RWPE2 (cell line): ENCODE measurements at places on chromosomes 6 and 20.
A peak's percentile ranks its signal among the peaks of the same experiment; 100 is the strongest.

- DNase-seq, result no peak
Measured at GRCh38 chr20:49281913-49282467, 4.1 kb upstream of the ZNFX1 start.

DNA sequence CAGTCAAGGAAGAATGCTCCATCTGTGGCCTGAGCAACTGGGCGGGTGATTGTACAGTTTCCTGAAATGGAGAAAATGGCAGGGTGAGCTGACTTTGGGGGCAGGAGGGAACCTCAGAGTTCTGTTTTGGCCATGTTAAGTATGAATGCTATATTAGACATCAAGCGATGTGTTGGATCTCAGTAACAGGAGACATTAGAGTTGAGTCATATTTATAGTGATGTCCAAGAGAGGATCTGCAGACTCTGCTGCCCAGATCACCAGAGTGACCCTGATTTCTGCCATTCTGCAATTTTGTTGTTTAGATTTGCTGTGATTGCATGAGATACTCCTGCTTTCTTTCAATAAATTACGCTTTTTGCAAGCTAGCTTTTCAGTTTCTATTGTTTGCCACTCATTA is 131.4 kb upstream of the ENPP5 start:
- DNase-seq, result no peak

DNA sequence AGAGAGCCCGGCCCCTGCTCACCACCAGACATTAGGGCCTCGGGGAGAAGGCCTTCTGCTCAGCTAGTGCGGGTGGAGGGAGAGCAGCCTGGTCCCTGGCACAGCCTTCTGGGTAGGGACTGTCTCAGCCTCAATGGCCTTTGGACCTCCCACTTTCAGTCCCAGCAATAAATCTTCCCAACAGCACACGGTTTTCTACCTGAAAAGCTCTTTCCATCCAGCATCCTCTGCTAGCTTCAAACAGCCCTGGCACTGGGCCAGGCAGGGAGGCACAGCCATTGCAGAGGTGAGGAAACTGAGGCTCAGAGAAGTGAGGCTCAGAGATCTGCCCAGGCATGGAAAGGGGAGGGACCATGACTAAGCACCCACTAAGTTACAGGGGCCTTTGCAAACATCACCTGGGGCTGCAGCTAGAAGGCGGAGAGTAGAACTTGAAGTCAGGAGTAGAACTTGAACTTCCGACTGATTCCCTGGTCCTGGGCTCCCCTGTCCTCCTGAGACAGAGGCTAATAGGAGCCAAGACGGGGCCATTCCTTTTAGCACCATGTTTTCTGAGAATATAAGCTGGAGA is 43.9 kb upstream of the NOL4L start:
- DNase-seq, result no peak

GRCh38 chr6:64383277-64383676 is 747.7 kb downstream of the PHF3 start:
- DNase-seq, result no peak

- DNase-seq, result no peak
Measured at GRCh38 chr6:145809785-145810184, 4.8 kb downstream of the FBXO30 start.

DNA sequence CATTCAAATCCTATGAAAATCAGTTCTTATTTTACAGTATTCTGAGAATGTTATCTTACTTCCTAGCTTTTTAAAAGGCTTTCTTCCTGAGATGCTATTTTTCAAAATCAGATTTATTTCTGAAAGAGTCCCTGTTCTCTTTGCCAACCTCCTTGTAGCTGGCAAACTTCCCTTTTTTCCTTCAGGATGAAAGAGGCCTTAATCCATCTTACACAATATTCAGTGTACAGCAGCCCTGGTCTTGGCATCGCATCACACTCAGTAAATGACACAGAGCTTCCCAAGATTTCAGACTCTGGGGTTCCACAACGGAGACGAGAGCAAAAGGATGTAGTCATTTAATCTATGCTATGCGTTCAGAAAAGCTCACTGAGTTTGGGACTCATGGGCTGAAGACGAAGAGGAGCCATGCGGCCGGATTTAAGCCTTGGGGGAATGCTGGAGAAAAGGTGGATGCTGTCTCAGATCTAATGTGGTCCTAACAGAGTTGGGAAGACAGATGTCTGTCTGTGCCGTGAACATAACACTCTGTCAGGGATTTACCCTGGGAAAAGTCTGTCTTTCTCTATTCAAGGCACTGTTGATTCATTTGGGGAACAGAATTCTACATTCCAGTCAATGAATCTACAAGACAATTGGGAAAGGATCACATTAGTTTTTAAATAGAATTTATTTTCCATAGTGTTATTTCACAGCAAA is 616.4 kb upstream of the AGPAT4 start:
- DNase-seq, result no peak

GRCh38 chr20:24422091-24422760 is 47.2 kb upstream of the SYNDIG1 start:
- DNase-seq, result no peak

DNA sequence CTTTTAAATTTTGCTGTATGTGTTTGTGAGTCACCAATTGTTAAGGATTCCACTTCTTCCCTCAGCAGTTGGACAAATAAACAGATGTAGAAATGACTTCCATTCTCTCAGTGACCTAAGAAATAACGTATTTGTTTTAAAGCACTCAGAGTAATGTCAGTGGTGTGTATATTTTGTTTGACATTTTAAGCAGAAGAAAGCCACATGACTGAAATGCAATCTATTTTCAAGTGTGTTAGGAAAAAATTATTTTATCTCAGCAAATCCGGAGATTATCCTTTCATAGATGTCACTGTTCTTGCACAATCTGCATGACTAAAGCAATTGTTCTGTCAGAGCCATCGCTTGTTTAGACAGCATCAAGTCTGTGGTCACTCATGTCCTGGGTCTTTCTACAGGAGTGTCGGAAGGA is 77.1 kb downstream of the JAG1 start:
- DNase-seq, result no peak

- DNase-seq, result no peak
Measured at GRCh38 chr6:119353696-119354095, 4.1 kb upstream of the MAN1A1 start.

DNA sequence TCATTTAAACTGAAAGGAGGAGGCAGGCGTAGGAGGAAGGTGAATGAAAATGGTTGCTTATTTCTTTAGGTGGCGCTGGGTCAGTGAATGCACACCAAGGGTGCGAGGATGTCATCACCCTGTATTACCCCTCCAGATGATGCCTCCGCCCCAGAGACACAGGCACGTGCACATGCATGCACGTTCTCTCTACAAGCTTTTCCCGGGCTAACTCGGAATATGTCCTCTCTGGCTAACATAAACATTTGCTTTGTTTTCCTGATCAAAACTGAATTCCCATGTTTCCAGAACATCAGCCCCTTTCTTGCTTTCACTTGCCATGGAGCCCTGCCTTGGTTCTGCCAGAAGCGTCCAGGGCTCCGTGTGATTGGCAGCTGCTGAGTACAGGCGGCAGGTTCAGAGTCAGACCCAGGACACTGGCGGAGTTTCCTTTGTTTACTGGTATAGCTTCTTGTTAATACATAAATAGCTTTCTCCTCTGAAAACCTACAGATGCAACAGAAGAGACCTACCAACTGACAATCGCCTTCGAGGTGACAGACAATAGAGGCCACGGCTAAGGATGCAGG is 131.2 kb upstream of the RPS6KA2 start:
- DNase-seq, result no peak

DNA sequence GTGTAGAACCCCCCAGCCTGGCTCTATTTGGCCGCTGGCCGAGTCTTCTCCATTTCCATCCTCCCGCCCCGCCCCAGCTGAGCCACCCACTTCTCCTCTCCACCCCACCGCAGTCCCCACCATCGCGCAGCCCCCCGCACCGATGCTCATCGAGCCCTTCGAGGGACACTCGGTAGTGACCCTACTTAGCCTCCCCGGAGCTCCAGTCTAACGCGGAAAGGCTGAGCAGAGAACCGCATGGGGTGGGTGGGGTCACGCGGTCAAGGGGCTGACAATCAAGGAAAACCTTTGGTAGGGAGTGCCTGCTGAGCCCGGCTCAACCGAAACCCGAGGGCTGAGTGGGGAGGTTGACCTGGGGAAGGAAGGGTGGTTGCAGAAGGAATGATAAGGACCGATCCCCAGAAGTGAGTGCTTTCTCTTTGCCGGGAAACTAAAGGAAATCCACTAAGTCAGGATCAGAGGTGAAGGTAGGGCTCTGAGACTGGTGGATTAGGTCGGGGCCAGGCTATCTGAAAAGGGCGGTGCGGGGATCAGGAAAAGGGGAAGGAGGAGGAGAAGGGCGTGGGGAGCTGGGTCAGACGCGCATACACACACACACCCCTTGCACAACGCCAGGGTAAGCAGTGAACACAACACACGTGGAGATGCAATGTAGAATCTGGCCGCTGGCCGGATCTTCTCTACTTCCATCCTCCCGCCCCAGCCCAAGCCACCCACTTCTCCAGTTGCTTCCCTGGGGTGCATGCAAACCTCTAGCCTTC is 49.8 kb downstream of the CPXM1 start:
- DNase-seq, result no peak

- no peak for DNase-seq
Measured at GRCh38 chr20:20459726-20460125, 91.8 kb downstream of the INSM1 start.

- no peak for DNase-seq
Measured at GRCh38 chr6:148365041-148365440, 22.4 kb downstream of the SASH1 start.

GRCh38 chr20:50634191-50634590 is 57.2 kb downstream of the RIPOR3 start:
- no peak for DNase-seq

GRCh38 chr6:166027761-166028160 is 139.9 kb downstream of the TBXT start:
- DNase-seq, result no peak

DNA sequence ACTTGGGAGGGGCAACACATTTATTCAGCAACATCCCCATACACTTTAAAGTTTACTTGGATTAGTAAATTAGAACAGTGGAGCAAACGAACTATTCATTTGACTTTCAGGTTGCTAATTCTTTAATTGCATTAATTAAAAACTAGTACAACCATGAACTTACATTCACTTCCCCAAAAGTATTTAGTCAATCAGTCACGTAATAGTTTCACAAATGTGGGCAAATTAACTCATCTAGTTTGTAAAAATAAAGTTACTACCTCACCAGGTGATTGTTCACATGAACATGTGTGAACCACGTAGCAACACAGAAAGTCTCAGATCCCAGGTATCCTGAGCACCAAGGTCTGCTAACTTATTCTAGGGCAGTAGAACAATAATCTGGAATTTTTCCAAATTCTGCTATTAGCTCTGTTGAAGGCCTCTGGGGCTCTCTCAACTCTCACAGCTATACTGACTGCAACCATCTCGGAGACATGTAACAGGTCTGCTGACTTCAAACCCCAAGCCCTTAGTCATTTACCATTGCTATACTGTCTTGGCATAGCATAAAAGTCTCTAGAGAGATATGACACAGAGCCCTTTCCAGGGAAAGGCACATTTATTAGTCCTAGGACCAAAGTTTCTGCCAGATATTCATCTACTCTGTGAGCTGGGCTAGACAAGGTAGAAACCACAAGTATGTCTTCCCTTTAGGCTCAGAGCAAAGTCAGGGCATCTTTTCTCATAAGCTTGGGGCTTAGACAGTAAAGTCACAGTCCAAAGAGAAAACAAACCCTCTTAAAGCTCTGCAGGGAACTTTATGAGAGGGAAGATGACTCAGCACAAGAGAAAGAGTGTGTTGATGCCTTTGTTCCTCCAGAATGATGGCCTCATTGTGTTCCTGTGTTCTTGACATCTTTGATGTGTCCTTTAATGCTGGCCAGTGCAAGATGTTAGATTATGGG is 50.9 kb upstream of the CCDC28A start:
- no peak for DNase-seq

- no peak for DNase-seq
Measured at GRCh38 chr6:87672641-87673040, 29.4 kb downstream of the AKIRIN2 start.

- DNase-seq, result peak; percentile 49
Measured at GRCh38 chr6:128519132-128519930, 1.1 kb downstream of the PTPRK start.

DNA sequence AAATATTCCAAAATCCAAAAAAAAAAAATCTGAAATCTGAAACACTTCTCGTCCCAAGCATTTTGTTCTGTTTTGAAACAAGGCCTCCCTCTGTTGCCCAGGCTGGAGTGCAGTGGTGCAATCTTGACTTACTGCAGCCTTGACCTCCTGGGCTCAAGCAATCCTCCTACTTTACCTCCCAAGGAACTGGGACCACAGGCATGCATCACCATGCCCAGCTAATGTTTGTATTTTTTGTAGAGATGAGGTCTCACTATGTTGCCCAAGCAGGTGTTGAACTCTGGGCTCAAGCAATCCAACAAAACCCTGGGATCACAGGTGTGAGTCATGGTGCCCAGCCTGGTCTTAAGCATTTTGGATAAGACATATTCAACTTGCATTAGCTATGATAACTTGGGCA is 13.6 kb downstream of the SESN1 start:
- DNase-seq, result no peak

GRCh38 chr6:79614326-79615305 is 16.5 kb upstream of the SH3BGRL2 start:
- no peak for DNase-seq

GRCh38 chr6:142440600-142441293 is 138.9 kb downstream of the ADGRG6 start:
- DNase-seq, result no peak

DNA sequence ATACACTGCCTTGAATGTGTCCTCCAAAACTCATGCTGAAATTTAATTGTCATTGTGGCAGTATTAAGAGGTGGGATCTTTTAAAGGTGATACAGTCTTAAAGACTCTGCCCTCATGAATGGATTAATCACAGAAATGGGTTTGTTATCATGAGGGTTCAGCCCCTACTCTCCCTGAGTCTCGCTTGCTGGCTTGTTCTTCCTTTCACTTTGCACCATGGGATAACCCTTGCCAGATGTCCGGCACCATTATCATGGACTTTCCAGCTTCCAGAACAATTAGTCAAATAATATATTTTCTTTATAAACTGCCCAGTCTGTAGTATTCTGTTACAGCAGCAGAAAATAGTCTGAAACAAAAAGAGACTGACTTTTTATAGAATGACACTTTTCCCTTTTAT is 67.9 kb upstream of the TENT5A start:
- DNase-seq, result no peak

GRCh38 chr20:24823989-24824693 is 124.9 kb upstream of the CST7 start:
- peak; percentile 24 for DNase-seq

GRCh38 chr20:37383229-37383989 is 37.5 kb downstream of the SRC start:
- DNase-seq, result peak; percentile 98

DNA sequence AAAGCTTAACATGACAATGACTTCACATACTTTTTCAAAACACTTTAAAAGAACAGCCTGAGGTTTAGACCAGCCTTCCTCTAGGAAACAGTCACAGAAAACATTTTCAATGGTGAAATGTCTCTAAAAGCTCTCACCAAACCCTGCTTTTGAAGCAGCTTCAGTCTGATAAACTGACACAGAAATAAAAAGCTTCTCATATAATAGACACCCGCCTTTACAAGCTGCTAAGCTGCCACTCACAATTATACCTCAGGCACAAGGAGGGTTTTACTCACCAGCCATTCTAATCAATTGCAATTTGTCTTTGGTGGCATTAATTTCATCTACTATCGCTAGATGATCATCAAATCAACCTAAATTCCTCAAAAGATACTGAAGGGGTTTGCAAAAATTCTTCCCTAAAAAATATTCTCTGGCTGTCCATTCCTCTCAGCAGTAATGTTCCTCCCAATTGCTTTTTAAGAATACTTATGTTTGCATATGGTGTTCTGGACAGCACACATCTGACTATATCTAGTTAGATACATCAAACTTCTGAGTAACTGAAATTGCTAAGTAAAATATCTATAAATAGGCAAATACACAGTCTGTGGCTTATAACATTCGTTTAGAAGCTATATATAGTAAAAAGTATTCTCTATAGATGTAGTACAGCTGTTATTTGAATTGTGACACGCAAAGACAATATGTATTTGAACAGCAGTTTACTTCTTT is 29.4 kb downstream of the KIF13A start:
- no peak for DNase-seq
